ENCODE measurements at places on chromosomes 2 and 18. TPM values are rescaled to one million over a fixed set of nuclear protein-coding genes. Genes with fewer than 3 reads are reported as not detected.

The HAAO gene
- 0.53 TPM for total RNA-seq

The CPO gene
- 0.13 TPM for total RNA-seq

The SPIRE1 gene
- total RNA-seq, result 40.2 TPM

The LOXHD1 gene
- not detected for total RNA-seq

The EML6 gene
- 0.87 TPM for total RNA-seq

Data from aortic smooth muscle cell (primary cell).